Activated CD8-positive, alpha-beta memory T cell treated with anti-CD3 and anti-CD28 coated beads, Interleukin-2, amount 10 ng/mL, durations not matched to agents 7 days and 5 days (primary cell): ENCODE measurements at places on chromosomes 3 and 15.

DNA sequence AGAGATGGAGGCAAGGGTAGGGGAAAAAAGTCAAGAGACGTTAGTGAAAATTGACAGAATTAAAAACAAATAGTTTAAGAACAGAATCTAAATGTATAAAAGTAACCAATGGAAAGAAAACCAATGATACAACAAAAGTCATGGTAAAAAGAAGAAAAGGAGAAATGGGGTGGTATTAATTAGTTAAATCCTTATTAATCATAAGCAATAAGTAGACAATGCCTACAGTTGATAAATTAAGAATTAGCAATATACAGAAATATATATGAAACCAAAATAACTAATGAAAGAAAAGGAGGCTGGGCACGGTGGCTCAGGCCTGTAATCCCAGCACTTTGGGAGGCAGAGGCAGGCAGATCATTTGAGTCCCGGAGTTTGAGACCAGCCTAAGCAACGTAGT lies 23.8 kb downstream of the EPM2AIP1 start:
- DNase-seq: no peak
- no peak overlapping the region for H3K4me3 ChIP-seq
- H3K4me1 ChIP-seq: peaks cover 29% of the 10 kb centered on the region
- H3K27me3 ChIP-seq: no peaks in the 10 kb centered on the region

DNA sequence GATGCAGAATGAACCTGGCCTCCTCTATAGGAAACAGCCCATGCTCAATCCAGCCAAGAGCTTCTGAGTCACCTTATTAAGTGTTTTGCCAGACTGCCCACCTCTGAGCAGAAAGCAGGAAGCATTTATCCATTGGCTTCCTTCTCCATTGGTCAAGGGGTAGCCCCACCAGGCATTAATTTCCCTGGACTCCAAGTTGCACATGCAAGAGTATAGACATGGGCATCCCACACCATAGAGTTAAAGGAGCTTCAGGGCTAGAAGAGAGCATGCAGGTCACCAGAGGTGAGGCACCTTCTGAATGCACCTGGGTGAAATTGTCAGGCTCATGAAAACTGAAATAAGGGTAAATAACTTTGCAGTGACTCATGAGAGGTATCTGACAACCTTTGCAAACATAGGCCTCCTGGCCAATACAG lies 230.8 kb upstream of the STAC start:
- no peak overlapping the region for H3K4me3 ChIP-seq
- no peaks in the 10 kb centered on the region for H3K4me1 ChIP-seq
- no peak for DNase-seq
- no peaks in the 10 kb centered on the region for H3K36me3 ChIP-seq

DNA sequence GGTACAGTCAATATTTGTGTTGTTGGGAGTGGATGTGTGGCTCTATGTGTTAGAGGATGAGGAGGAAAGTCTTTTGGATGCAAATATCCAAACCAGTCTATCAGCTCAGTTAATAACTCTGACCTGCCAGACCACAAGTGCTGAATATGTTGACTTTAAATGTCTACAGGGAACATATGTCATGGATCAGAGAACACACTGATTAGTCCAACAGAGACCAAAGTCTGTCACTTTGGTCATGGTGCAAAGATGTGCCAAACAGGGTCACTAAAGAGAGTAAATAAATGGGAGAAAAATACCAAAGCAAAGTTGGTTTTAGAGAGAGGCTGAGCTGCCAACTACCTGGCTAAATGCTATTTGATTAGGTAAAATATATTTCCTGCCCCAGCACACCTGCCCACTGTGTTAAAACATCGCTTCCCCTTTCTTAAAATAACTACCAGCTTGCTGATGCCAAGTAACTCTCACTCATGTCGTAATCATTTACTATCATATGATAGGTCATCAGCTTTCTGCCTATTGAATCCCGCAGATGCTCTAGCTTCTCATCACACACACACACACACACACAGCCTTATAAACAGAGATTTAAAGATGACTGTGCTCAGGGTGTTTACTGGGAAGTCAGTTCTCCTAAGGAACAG lies 173.3 kb downstream of the PDZRN3 start:
- no peaks in the 10 kb centered on the region for H3K4me1 ChIP-seq
- no peak overlapping the region for H3K27ac ChIP-seq
- H3K36me3 ChIP-seq: no peaks in the 10 kb centered on the region

DNA sequence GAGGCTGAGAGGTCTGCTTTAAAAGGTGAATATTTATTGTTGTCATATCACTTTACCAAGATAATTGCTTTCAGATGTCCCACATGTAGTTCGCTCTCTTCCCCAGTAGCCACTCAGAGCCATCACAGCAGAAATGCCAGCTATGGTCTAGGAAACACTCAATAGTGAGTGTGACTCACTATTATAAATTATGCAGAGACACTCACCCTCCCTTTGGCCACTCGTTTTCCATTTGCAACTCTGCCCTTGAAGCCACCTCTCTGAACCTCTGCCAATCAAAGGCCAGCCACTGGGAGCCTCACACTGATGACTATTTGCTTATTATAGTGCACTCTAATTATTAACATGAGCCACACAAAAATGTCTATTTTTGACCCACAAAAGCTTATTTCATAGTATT lies 328.1 kb upstream of the ATP10A start:
- no peaks in the 10 kb centered on the region for H3K4me1 ChIP-seq
- H3K27ac ChIP-seq: no peak overlapping the region
- no peaks in the 10 kb centered on the region for H3K27me3 ChIP-seq
- no peaks in the 10 kb centered on the region for H3K36me3 ChIP-seq

- no peaks in the 10 kb centered on the region for H3K36me3 ChIP-seq
- no peaks in the 10 kb centered on the region for H3K4me1 ChIP-seq
- no peak overlapping the region for H3K4me3 ChIP-seq
- no peaks in the 10 kb centered on the region for H3K27me3 ChIP-seq
- H3K27ac ChIP-seq: no peak overlapping the region
These were observed 445.4 kb downstream of the EPHB1 start for GRCh38 chr3:135240426-135240825.

GRCh38 chr15:47289656-47290055 lies 427.6 kb upstream of the SEMA6D start:
- H3K4me1 ChIP-seq: no peaks in the 10 kb centered on the region
- no peak for DNase-seq
- H3K36me3 ChIP-seq: no peaks in the 10 kb centered on the region
- no peaks in the 10 kb centered on the region for H3K27me3 ChIP-seq
- H3K27ac ChIP-seq: no peak overlapping the region

- H3K27ac ChIP-seq: no peak overlapping the region
- no peak for DNase-seq
- H3K36me3 ChIP-seq: no peaks in the 10 kb centered on the region
- peaks cover 55% of the 10 kb centered on the region for H3K27me3 ChIP-seq
- H3K4me1 ChIP-seq: peaks cover 7% of the 10 kb centered on the region
These were observed 63.9 kb upstream of the GATA2 start for GRCh38 chr3:128556907-128557306.

DNA sequence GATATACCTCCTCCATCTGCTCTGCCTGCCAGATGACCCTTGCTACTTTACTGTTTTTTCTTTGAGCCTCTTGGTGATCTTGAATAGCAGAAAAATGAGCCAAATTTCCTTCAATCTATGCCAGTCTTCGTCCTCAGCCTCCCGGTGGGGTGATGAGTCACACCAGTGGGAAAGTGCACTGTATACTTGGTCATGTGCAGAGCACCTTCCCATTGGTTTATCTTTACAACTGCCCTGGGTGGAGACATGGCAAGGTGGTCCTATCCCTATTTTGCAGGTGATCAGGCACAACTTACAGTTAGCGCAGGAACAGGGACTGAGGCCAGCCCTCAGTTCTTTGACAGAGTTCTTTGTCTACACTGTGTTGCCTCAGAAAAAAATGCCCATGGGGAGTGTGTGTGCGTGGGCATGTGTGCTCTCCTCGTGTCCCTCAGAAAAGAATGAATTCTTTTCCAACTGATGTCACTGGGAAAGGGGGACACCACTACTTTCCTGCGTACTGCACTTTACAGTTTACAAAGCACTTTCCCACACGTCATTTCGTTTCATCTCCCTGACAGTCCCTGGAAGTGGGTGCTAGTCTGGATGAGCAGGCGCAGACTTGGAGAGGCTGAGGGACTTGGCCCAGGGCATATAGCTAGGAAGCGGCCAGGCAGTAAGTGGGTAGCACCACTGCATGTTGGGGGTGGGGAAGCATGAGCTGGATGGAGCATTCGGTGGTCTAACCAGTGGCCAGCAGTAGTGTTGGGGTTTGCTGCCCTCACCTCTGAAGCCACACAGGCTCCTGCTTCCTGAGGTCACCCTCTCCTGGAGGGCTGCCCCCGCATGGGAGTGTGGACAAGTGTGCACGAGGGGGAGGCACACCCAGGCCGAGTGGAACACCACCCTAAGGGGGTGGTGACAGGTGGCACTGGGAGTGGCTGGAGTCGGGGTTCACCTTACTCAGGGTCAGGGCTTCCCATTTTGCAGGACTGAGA lies 24.1 kb downstream of the SMAD3 start:
- no peak for DNase-seq
- H3K4me3 ChIP-seq: peak overlapping the region; percentile 58
- peaks cover 44% of the 10 kb centered on the region for H3K36me3 ChIP-seq
- H3K27ac ChIP-seq: peak overlapping the region; percentile 86
- H3K27me3 ChIP-seq: no peaks in the 10 kb centered on the region

- no peak overlapping the region for H3K27ac ChIP-seq
- DNase-seq: no peak
- no peaks in the 10 kb centered on the region for H3K36me3 ChIP-seq
- H3K4me3 ChIP-seq: no peak overlapping the region
These were observed 166.7 kb downstream of the FRMD5 start for GRCh38 chr15:44028349-44028748.

GRCh38 chr3:194369522-194370279 lies at the start of gene LRRC15:
Gene LRRC15, minus strand, starts transcription at chr3:194369743. Its CDS starts 8,700 bp downstream, at chr3:194361043.
- H3K27ac ChIP-seq: no peak within 1 kb of the TSS
- DNase-seq: no peak
- no peaks in the 10 kb centered on the region for H3K4me1 ChIP-seq
- H3K4me3 ChIP-seq: no peak within 1 kb of the TSS
- no peaks in the 10 kb centered on the region for H3K36me3 ChIP-seq

DNA sequence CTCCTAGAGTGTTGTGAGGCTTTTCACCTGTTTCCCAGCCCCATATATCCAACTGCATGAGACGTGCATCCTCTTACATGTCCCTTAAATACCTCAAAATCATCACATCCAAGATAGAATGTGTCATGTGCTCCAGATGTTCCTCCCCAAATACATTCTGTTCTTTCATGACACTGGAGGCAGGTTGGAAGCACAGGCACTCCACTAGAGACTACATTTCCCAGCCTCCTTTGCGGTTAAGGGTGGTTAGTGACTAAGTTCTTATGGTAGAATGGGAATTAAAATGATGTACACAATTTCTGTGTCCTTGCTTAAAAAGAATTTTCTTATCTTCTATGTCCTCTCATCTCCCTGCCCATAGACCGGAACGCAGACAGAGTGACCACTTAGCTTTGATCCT lies 34.3 kb downstream of the TMEM40 start:
- H3K36me3 ChIP-seq: no peaks in the 10 kb centered on the region
- no peak for DNase-seq
- no peak overlapping the region for H3K4me3 ChIP-seq
- peaks cover 10% of the 10 kb centered on the region for H3K4me1 ChIP-seq
- H3K27me3 ChIP-seq: peaks cover 8% of the 10 kb centered on the region

- H3K27me3 ChIP-seq: no peaks in the 10 kb centered on the region
- H3K4me3 ChIP-seq: no peak overlapping the region
- DNase-seq: no peak
- no peaks in the 10 kb centered on the region for H3K4me1 ChIP-seq
These were observed 1.7 kb downstream of the NR2E3 start for GRCh38 chr15:71811752-71812735.

DNA sequence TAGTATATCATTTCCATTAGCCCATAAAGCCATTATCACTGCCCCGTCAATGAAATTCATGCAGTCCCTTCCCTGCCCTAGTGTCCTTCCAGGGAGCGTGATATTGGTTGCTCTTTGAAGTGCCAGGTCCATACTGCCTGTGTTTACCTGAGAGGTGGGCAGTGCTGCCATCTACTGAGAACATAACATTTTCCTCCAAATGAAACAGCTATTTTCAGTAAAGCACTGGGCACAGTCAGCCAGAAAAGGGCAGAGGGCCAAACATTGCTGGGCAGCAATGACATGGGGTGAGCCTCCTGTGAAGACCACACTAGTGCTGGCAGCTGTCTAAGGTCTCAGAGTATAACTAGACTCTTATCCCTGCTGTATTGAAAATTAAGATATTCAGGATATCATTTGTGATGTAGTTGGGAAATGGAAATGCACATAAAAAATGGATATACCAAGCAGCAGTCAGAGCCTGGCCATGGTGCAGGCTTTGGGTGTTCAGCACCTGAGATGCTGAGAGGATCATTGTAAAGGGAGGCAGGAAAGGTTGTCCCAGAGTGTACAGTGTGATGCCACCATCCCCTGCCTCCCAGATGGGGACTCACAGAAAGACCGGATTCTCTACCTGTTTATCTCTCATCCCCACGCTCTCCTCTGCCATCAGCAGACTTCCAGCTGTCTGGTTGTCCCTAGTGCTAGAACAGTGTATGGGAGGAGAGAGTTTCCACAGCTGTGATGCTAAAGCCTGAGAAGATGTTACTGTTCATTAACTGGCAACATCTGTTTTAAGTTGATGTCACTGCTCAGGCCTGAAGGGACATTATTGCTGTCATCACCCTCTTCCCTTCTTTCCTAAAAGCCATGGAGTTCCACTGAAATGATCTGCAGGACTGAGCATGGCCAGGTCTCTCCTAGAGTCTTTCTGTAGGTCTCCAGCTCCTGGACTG lies 108.8 kb downstream of the ARNT2 start:
- H3K4me3 ChIP-seq: no peak overlapping the region
- H3K36me3 ChIP-seq: no peaks in the 10 kb centered on the region
- peaks cover 6% of the 10 kb centered on the region for H3K27me3 ChIP-seq
- DNase-seq: no peak
- H3K4me1 ChIP-seq: no peaks in the 10 kb centered on the region

GRCh38 chr3:2510591-2511145 lies 412.0 kb downstream of the CNTN4 start:
- H3K4me1 ChIP-seq: no peaks in the 10 kb centered on the region
- H3K36me3 ChIP-seq: no peaks in the 10 kb centered on the region
- DNase-seq: no peak
- no peak overlapping the region for H3K27ac ChIP-seq
- no peak overlapping the region for H3K4me3 ChIP-seq
- no peaks in the 10 kb centered on the region for H3K27me3 ChIP-seq

DNA sequence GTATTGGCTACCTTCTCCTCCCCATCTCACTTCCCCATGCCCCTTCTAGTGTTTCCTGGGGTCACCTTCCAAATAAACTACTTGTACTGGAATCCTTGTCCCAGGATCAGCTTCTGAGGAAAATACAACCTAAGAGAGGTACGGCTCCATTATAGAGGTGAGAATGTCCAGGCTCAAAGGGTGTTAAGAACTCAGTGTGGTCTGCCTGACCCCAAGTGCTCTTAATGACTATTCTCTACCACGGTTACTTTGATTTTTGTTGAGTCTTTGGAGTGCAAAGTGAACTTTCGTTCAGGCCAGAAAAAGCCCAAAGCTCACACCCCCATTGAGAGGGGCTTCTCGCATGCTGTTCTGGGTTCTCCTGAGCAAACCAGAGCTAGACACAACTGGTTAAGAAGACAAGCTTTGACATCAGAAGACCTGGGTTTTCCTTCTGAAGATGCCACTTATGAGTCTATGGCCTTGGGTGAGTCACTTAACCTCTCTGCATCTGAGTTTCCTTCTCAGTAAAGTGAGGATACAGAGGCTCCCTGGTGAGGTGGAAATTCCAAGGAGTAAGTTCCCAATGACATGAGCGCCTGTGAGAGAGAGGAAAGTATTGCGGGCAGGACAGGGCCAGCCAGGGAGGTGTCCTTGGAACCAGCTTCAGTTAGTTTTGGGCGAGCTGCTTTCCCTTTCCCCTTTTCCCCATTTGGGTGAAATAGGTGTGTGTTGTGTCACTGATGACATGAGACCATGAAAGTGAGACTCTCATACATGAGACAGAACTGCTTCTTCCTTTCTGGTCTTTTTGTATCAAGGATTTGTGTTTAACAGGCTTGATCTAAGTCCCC lies 475.0 kb upstream of the PROK2 start:
- no peak overlapping the region for H3K27ac ChIP-seq
- peaks cover 4% of the 10 kb centered on the region for H3K36me3 ChIP-seq
- no peak for DNase-seq
- no peak overlapping the region for H3K4me3 ChIP-seq
- peaks cover 23% of the 10 kb centered on the region for H3K4me1 ChIP-seq
